ENCODE measurements at places on chromosomes 4 and X.

GRCh38 chr4:168648929-168649328, 152.1 kb downstream of the PALLD start:
- no peak for DNase-seq

GRCh38 chr4:169660929-169661328, 40.6 kb downstream of the CLCN3 start:
- no peak for DNase-seq

DNA sequence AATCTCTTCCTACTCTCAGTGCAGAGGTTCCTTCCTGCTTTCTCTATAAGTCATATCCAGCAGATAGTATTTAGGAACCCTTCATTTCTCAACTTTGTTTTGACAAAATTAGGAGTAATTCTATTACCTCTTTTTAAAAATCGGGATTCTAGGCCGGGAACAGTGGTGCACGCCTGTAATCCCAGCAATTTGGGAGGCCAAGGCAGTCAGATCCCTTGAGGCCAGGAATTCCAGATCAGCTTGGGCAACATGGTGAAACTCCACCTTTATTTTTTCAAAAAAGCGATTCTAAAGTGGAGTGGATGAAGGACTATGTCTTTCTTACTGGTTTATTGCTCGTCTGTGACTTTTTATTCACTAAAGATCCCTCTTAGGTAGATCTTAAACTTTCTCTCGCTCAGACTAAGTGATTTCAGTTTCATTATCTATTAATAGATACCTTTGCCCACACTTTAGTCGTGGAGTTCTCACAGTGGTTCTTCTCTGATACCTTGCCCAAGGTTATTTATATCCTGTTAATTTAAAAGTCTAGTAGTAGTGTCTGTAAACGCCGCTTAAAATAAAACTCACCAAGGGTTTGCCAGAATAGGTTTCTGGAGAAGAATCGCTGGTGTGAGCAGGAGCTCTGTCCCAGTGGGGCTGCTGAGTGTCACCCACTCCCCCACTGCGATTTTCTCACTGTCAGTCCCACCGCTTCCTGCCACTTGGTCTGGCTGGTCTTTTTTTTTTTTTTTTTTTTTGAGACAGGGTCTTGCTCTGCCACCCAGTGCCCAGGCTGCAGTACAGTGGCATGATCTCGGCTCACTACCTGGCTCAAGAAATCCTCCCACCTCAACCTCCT, 27.0 kb upstream of the TMEM131L start:
- no peak for DNase-seq

DNA sequence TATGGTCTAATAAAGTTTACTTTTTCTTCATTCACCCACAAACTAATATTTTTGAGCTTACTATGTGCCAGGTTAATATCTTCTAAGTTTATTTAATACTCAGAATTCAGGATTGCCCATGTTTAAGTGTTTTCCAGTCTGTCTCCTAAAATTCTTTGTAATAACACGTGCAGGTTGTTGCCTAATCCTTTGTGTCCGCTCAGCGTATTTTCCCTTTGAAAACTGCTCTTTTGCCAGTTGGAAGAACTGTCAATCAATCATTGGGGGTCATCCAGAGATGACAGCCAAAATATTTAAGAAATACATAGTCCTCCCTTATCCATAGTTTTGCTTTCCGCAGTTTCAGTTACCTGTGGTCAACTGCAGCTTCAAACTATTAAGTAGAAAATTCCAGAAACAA, 63.4 kb downstream of the LNX1 start:
- DNase-seq: no peak

DNA sequence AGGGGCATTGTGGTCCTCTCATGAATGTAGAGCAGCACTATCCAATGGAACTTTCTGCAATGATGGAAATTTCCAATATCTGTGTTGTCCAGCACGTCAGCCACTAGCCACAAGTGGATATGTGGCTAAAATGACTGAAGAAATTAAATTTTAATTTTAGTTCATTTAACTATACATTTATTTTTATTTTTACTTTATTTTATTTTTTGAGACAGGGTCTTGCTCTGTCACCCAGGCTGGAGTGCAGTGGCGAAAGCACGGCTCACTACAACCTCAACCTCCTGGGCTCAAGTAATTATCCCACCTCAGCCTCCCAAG, 13.3 kb upstream of the RBBP7 start:
- DNase-seq: no peak

- DNase-seq: no peak
Measured at GRCh38 chr4:112593438-112594133, 43.1 kb downstream of the ZGRF1 start.

GRCh38 chr4:136768925-136769275, 763.4 kb downstream of the PCDH18 start:
- DNase-seq: no peak

- no peak for DNase-seq
Measured at GRCh38 chrX:156000361-156000926, 2.9 kb downstream of the IL9R start.

DNA sequence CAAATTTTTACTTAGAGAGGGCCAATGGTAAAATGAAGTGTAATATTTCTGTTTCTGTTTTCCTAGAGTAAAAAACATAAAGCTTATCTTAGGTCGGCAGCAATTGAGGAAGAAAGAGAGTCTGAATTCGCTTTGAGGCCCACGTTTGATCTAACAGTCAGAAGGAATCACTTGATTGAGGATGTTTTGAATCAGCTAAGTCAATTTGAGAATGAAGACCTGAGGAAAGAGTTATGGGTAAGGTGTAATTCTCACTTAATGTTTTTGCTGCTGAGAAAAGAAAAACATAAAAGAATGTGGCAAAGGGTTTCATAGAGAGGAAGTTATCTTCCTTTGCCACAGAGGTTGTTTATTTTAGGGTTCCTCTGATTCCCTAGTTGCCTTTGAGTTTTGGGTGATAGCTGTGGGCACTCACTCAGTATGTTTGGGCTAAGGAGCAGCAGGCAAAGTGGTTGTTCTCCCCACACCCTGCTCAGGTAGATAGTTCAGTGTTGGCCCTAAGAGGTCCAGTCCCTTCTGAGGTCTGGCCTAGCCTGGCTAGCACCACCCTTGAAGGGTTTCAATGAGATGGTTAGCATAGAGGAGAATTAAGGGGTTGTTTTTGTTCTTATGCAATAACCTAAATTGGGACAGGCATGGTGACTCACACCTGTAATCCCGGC, 32.3 kb downstream of the HERC5 start:
- no peak for DNase-seq

Data from NCI-H345 (cell line).